CD14-positive monocyte (primary cell): ENCODE measurements at places on chromosomes 5 and 9.

GRCh38 chr5:151926188-151926587 lies 1.5 kb upstream of the GLRA1 start:
- no peak for DNase-seq

GRCh38 chr9:95504053-95504963 lies 12.5 kb downstream of the PTCH1 start:
- no peak for DNase-seq

GRCh38 chr5:133149345-133149744 lies 97.5 kb downstream of the HSPA4 start:
- DNase-seq, result no peak

- DNase-seq, result no peak
These were observed 491.7 kb downstream of the PRR16 start for GRCh38 chr5:120955795-120956194.

DNA sequence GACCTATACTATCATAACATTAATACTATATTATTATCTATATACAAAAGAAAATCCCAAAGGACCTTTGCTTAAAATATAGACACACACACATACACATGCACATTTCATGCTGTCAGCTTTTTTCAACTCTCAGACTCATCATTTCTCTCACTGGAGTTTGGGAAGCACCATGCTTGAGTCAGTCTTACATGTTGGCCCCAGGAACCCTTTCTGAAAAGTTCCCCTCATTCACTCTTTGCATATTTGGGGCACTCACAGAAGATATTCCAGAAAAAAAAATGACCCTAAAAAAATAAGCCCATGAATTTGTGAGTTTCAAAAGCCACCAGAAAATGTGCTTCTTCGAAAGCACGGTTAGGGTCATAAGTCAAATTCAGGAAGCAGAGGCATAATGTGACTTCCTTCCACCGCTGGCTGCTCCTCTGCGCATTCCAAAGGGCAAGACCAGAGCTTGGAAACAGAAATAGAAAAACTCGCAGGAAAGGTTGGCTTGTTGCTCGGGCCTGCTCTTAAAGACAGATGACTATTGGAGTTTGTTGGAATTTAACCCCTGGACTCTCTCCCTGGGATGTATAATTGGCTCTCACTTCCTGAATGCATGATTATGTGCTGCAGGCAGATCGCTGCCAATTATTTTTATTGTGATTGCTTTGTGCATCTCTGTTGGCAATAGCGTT lies 129.7 kb upstream of the IQGAP2 start:
- DNase-seq, result peak; percentile 44

GRCh38 chr5:8848366-8848765 lies 697.5 kb downstream of the SEMA5A start:
- no peak for DNase-seq

GRCh38 chr5:143399616-143400540 lies 3.6 kb downstream of the NR3C1 start:
- DNase-seq, result no peak

- no peak for DNase-seq
These were observed 82.2 kb downstream of the SHB start for GRCh38 chr9:37986771-37987258.

- DNase-seq, result no peak
These were observed 125.5 kb upstream of the WWC1 start for GRCh38 chr5:168165977-168166376.
